ENCODE measurements at places on chromosomes 6 and 20. TPM values are rescaled to one million over a fixed set of nuclear protein-coding genes. Genes with fewer than 3 reads are reported as not detected.
A peak's percentile ranks its signal among the peaks of the same experiment; 100 is the strongest.

DNA sequence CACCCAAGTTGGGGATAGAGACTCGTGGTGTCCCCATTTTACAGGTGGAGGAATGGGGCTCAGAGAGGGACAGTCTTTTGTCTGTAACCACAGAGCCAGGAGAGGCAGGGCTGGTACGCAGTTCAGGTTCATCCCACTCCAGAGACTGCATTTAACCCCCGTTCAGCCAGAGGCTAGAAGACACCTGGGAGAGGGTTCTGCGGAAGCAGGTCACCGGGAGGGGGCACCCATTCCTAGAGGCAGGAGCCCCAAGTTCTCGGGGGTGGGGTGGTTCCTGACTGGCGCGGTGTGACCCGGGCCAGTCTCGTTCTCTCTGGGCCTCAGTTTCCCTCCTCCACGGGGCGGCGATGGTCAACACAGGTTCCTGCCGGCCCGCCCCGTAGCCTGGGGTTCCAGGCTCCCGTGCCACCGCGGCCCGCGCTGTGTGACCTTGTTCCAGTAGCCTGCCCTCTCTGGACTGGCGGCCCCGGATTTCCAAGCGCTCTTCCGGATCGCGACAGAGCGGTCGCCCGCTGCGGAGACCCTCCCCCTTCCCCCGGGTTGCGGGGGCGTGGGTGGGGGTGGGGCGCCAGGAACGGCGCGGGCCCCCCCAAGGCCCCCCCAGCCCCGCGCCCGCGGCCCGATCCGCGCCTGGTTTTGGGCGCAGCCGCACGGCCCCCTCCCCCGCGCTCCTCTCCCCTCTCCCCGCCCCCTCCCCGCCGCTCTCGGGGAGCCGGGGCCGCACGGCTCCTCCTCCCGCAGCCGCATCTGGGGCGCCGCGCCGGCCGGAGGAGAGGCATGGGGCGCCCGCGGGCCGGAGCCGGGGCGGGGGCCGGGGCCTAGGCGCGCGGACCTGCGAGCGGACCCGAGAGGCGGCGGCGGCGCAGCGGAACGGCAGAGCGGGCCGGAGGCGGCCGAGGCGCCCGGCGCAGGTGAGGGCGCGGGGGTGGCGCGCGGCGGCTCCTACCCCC lies at the start of gene DLGAP4:
DLGAP4 (plus strand) TSS at position 738 of the 950 bp plus-strand sequence. CDS start 125,379 bp downstream, outside the sequence.
- no peak for DNase-seq

DNA sequence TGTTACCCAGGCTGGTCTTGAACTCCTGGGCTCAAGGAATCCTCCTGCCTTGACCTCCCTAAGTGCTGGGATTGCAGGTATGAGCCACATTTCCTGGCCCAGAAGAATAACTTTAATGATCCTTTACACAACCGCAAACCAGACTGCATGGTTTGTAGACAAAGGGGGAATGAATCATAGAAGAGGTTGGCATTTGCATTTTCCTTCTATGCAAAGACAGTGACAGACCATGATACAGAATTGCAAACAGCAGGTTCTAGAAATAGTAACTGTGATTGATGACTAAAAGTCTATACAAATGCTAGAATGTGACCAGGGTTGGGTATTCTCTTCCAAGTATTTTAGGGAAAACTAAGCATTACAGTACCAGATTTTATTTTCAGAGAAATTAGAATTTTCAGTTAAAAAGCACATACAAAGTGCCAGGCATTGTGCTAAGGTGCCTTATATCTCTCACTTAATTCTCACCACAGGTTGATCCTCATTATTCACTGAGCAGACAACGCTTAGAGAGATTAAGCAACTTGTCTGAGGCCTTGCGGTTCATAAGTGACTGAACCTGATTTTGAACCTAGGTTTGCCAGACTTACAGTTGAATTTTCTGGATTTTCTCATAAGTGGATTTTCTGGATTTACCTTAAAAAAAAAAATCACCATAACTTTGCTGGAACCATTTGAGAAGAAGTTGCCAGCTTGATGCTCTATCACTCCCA lies 146.6 kb downstream of the ZFAND3 start:
- peak; percentile 3 for DNase-seq

DNA sequence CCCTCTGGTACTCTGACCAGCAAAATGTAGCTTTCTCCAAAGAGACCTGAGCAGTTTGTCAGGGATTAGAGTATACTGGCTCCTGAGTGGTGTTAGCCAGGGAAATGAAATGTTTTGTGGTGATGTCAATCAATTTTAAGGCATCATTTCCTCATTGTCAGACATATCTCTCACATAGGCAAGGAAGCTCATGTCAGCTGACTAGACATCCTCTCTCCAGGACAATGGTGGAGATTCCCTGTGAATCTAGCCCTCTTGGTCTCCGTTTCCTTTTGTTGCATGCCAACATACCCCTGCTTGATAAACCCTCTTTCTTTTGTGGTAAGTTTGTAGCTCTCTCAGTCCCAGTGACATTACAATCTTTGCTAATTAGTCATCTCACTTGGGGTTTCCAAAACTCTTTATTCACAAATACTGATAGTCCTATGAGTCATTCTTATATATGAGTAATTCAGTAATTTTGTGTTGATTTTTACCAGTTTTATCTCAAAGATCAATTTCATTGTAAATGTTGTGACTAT lies 135.6 kb upstream of the PTPRK start:
- DNase-seq, result peak; percentile 56

The TRERF1 gene
- 14.5 TPM for total RNA-seq

DNA sequence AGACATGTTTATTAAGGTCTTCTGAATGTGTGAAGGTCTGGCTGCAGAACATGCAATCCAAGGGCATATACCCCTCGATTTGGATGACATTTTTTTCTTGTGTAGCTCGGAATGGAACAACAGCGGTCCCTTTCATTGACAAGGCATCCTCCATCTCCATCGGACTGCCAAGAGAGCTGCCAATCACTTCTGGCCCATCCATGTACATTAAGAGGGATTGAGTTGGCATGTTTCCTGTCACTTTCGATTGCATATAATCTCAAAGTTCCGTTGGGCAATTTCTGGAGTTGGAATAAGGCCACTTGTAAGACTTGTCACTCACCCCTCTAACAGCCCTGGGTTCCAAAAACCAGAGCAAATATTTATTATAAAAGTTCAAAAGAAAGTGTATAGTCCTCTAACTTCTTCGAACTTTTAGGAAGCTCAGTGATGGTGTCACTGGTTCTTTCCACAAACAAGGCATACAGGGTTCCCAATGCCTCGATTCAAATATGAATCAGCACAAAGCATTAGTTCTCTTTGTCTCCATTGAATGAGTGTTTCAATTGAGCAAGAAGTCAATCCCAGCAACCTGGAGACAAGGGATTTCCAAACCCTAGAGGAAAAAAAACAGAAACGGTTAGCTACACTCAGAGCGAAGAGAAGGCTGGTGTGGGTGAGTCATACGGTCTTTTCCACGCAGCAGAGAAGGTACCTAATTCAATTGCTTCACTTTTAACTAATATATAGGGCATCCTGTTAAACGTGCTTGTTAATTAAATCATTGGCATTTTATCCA lies 10.9 kb downstream of the ZNF217 start:
- DNase-seq, result peak; percentile 97

GRCh38 chr6:137949686-137950390 lies 82.8 kb downstream of the TNFAIP3 start:
- DNase-seq, result no peak

The ABHD16B gene
- not detected for total RNA-seq

DNA sequence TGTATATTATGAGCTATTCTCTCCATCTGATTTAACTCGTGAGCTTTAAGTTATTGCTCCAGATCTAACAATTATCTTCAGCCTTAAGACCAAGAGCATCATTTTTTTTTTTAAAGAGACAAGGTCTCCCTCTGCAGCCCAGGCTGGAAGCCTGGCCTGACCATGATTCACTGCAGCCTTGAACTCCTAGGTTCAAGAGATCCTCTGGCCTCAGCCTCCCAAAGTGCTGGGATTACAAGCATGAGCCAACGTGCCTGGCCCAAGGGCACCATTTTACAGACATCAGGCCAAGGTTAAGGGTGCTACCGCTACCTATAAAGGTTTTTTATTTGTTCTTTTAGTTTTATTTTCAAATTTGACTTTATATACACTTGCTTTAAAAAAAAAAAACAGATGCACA lies 2.3 kb downstream of the SUPT3H start:
- DNase-seq, result no peak

The PTPRK gene
- total RNA-seq, result 89.3 TPM
